ENCODE measurements at places on chromosomes 4 and X.

GRCh38 chr4:150852216-150852615, 162.9 kb downstream of the LRBA start:
- DNase-seq = peak; percentile 35

- no peak for DNase-seq
Observed at GRCh38 chr4:32172761-32173160, 1452.6 kb downstream of the PCDH7 start.

- no peak for DNase-seq
Observed at GRCh38 chr4:145170223-145170622, 10.2 kb downstream of the OTUD4 start.

- DNase-seq = no peak
Observed at GRCh38 chr4:61204353-61205060, 4.4 kb downstream of the ADGRL3 start.

DNA sequence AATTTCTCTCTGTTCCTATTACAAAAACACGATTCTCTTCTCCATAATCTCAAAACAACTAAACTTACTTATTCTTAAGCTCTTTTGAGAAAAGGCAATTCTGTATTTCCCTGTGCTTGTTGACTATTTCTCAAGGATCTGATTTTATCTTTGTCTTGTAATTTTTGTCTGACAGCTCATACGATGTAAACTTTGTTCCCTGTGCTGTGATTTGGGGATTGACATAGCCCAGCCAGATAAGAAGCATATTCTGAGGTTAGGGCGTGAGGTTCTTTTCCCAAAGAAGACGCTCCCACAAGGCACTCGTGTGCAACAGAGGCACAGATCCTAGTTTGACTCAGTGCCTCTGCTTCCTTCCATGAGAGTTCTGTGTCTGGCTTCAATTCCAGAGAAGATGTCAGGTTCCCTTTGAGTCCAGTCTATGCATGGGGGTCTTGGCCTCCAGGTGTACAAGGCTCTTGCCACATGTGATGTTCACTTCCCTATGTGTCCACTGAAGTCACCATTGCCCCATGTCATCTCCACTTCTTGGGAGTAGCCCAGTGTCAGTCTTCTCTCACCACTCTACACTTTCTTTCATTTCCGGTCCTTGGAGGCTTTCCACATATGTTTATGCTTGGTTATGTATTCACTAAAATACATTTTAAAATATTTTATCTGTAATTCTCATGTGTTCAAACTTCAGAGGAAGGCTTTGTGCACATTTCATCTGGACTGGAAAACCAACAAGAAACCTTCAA, 94.8 kb downstream of the MID1 start:
- no peak for DNase-seq

DNA sequence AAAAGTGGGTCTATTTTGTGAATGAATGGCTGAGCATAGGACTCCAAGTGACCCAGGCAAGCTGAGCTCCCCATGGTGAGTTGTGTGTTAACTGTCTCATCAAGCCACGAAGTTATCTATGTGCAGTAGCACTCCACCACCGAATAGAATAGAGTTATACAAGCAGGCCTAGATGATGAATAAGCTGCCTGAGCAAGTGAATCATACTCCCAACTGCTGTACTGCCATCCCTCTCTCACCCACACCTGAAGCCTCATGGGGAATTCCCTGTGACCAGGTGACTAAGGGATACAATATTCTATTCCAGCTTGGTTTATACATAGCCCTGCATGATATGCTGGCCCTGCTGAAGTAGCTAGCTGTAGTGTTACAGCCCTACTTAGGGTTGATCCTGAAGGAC, 38.7 kb downstream of the KDM5C start:
- DNase-seq = no peak

Measured in Ammon's horn (tissue), 1 donor.